ENCODE measurements at places on chromosomes 11 and 22.

DNA sequence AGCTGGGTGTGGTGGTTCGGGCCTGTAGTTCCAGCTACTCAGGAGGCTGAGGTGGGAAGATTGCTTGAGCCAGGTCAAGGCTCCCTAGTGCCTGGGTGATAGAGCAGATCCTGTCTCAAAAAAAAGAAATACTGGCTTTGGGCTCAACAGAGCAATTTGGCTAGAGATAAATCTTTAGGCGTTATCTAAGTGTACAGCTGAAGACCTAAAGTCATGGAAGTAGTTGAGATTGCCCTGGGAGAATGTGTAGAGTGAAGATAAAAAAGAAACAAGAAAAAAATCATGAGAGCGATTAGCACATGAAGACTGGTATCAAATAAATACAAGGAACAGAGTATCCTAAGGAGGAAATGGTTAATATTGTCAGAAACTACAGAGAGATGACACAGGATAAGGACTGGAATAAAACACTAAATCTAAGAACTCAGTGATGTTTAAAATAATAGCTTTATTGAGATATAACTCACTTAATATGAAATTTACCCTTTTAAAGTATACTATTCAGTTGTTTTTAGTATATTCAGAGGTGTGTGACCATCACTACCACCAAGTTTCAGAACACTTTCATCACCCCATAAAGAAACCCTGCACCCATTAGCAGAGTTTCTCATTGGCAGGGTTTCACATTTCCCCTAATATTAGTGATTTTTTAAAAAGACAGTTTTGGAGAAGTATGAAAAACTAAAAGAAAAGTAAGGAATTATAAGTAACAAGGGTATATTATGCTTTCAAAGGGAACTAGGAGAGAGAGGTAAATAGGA is 20.7 kb downstream of the PIK3C2A start:
- no peak for DNase-seq

DNA sequence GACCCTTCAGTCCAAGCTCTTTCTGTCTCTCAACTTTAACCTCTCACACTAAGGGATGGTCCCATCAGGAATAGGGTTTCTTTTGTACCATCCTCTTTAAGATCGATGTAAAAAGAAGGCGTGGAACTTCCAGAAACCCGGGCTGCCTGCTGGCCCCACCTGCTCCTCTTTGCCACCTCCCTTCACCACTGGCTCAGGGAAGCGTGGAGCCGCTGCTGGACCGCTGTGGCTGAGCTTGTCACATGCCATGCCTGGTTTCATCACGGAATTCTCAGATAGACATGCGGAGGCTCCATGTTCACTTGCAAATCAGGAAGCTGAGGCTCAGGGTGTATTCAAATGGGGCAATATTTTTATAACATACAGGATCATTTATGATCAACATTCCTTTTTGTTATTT is 399.7 kb downstream of the BRD1 start:
- no peak for DNase-seq

DNA sequence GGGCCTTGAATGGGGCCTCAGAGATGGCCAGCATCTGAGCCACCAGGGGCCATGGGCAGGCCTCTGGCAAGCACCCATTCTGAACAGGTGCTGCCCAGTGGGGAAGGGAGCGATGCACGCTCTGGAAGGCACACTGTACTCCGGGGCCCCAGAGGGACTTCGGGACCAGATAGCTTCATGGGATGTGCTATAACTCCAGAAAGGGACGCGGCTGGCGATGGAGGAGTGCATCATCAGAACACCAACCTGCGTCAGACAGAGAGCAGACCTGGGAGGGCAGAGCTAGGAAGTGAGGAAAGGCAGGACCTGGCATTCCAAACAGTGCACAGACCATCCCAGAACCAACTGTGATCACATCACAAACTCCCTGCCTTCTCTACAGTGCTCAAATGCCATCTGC is 16.8 kb downstream of the DGCR2 start:
- DNase-seq, result no peak

- no peak for DNase-seq
Observed at GRCh38 chr22:28268171-28268570, 349.1 kb upstream of the PITPNB start.

DNA sequence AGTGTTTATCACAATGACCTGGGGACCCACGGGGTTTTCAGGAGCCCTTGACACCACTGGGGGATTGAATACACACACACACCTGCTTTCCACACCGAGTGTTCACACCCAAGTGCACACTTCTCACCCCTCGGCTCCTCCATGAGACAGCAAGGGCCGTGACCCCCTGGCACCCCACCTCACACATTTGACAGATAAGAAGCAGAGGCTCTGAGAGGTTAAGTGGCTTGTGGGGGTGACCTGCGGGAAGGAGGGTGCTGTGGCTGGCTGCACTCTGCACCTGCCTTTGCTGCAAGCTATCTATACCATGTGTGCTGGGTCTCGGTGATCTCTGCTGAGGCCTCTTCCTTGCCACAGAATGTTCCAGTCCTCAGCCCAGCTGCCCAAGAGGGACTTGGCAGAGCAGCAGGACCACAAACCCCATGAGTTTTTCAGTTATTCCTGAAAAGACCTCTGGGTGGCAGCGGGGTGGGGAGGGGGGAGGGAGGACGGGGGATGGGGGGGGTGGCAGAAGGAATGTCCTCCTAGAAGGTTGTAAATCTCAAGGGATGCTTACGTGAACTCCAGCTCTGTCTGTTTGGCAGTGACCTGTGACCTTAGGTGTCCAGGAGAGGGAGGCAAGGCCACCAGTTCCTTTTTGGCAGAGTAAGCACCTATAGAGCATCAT is 47.9 kb upstream of the RFPL3 start:
- no peak for DNase-seq

- DNase-seq, result no peak
Observed at GRCh38 chr11:111419641-111420327, 40.7 kb upstream of the POU2AF1 start.

GRCh38 chr22:19097518-19097917 is 24.7 kb downstream of the DGCR2 start:
- no peak for DNase-seq

GRCh38 chr11:1830322-1831223 is 4.2 kb upstream of the SYT8 start:
- DNase-seq, result no peak

GRCh38 chr11:134252346-134253187 is 585 bp downstream of the THYN1 start:
- no peak for DNase-seq

GRCh38 chr11:104442321-104442720 is 278.4 kb upstream of the PDGFD start:
- no peak for DNase-seq

- no peak for DNase-seq
Observed at GRCh38 chr22:41768430-41768829, 32.0 kb upstream of the CCDC134 start.

DNA sequence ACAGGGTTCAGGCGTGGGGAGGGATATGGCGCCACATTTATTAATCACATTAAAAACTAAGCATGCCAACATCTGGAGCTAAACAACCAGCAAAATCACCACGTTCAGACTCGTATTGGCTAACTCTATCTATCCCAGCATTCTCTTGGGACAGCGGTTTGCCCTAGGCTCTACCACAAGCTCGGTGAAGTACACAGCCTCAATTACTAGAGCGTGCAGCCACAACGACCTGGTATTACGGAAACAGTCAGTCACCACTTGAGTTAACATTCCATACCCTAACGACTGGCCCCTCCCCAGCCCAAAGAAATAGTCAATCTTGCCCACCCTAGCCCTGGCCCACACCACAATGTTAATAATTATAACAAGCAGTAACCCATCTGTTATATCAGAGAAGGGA is 32.1 kb downstream of the APOL5 start:
- no peak for DNase-seq

- no peak for DNase-seq
Observed at GRCh38 chr11:71255800-71256479, 3.6 kb upstream of the SHANK2 start.

GRCh38 chr11:14793546-14793945 is 98.5 kb downstream of the CYP2R1 start:
- no peak for DNase-seq

- no peak for DNase-seq
Observed at GRCh38 chr22:41377846-41378245, 3.9 kb upstream of the TEF start.

DNA sequence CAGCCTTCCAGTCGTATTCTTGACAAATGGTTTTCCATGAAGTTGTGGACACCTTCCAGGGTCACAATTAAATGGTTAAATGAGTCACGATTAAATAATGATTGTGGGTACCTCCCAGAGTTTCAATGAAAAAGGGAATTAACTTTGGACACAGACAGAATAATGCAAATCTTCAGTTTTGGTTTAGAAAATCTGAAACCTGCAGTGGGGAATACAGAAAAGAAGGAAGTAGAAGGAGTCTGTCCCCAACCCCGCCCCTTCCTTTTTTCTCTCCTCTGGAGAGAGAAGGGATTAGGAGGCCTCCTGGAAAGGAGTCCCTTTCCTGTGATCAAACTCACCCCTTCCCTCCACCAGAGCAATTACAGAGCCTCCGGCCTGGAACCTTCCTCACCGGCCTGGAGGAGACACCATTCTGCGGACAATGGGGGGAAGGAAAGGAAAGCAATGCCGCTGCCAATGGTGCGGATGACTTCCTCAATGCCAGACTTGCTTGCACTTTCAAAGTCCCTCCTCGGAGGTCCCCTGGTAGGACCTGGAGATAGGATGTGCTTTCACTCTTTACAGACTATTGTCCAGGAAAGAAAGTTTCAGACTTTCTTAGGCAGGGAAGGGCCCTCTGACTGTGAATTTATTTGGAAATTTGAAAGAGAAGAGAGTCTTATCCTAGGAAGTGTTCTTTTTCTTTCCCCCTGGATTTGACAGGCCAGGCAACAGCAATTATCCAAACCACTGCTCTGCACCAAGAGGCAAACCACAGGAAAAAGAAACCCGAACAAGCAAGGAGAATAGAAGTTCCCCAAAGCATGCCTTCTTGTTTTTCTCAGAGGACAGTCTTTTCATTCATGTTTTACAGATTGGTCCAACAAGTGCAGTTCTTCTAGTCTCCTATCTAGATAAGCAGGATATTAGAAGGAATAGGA is 86.8 kb downstream of the PTPRJ start:
- no peak for DNase-seq

DNA sequence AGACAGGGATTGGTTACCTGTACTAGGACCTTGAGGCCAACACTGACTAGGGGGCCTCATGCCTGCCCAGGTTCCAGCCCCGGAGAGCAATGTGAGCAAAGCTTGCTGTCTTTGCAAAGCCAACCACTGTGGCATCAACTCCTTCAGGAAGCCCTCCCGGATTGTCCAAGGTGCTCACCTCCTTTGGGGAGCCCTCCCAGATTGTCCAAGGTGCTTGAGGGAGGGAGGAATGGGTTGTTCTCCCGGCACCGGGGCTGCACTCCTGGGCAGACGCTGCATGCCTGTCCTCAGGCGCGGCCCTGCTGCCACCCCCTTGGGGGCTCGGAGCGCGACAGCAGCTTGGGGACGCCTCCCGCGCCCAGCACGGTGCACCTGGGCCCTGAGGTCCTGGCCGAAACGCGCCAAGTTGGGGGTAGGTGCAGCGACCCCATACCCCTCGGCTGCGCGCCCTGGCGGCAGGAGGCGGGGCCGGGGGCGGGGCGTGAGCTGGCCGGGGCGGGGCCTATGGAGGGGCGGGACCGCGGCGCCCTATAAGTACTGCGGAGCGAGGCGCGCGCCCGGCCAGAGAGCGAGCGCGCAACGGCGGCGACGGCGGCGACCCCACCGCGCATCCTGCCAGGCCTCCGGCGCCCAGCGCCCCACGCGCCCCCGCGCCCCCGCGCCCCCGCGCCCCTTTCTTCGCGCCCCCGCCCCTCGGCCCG is at the start of gene CD81:
Gene CD81, plus strand, starts transcription at position 560 of the 701 bp plus-strand sequence. CDS start 240 bp downstream, outside the sequence.
- no peak for DNase-seq
